ENCODE measurements at places on chromosomes 6 and 20. TPM values are rescaled to one million over a fixed set of nuclear protein-coding genes. Genes with fewer than 3 reads are reported as not detected.

GRCh38 chr20:63253438-63254231, 628 bp downstream of the NKAIN4 start:
- no peak for DNase-seq

DNA sequence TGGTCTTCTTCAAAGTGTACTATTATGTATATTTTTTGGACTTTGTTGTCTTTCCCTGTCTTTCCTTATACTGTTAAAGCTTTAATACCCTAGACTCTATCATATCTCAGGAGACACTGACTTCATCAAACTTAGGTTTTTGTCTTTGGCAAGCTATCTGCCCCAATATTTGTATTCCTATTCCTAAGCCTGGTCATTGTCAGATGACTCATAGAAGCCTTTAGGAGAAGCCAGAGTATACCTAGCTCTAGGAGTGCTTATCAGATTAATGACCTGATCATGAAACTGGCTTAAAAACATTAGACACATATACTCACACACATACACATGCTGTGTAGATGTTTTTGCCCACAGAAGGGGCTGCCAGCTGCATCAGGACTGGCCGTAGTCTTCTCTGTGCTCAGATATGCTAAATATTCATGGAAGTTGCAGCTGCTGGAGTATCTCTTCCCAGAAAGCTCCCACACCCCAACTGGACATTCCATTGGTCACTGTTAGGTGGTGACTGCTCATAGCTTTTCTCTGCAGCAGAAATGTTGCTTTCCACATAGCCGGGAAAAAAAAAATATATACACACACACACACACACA, 102.0 kb downstream of the ANKS1A start:
- DNase-seq, result no peak

The MYBL2 gene
- total RNA-seq, result 107 TPM

- no peak for DNase-seq
Observed at GRCh38 chr6:98014442-98015201, 731.6 kb upstream of the MMS22L start.

The AKAP12 gene
- 340 TPM for total RNA-seq

DNA sequence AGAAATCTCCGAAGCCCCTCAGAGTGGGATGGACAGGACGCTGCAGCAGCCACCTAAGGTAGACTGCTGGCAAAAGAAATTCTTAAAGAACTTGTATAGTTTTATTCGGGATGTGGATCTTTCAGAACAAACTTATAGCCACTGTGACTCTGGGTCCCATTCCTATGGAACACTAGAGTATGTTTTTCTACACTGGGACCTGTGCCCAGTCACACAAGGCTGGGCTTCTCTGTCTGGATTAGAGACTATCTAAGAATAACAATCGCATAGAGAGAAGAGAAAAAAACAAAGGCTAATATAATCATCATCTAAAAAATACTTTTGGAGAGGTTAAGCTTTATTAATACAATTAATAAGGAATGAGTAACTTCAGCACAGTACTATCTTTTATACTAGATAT, 28.9 kb downstream of the RMND1 start:
- DNase-seq, result no peak

GRCh38 chr20:40073535-40074111, 615.4 kb downstream of the MAFB start:
- DNase-seq, result no peak

GRCh38 chr20:3183896-3184612, 10.7 kb upstream of the LZTS3 start:
- no peak for DNase-seq

DNA sequence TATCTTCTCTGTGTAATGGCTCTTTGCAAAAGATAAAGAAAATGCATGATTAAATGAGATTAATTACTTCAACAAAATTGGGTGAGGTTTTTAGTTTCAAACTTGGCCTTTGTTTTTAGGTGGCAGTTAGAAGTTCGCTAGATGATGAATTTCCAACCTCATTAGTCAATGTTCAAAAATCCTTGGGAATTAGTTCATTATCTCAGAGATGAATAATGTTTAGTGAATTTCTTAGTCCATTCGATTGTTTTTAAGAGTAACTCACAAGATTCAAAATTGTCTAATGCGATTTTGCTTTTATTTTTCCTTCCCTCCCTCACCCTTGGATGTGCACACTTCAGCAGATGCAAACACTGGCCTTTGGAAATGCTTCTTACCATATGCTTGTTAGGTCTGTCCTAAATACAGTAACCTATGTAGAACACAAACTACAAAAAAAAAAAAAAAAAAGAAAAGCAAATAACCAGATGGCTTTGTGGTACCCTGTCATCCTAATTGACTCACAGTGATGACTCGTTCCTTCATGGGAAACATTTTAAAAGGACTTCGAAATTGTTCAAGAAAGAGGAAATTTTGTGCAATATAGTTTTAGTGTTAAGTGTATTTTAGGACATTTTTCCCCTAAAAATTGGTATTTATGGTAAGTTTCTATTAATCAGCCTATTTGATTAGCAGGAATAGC, 66.7 kb downstream of the FAM229B start:
- DNase-seq, result peak; percentile 26

DNA sequence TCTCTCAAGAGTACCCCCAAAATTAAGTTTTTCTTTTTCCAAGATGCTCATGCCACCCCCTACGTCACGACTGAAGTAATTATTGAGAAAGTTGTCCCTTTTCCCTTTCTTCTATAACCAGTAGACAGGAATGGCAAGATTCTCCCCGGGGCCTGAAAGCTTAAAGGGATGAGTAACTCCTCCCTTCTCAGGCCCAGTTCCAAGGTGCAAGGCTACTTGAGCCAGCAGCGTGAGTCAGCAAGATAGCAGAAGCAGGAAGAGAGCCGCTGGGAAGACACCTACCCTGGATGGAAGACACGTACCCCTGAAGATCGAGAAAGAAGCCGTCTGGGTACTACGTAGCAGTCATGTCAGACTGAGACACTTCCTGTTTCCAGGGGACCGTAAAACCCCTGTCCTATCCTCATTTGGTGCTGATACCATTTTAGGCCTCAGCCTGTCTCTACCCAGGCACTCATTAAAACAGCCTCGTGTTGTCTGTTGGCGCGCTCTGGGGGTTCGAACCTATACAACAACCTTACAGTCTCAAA, 241.0 kb downstream of the ADGRG6 start:
- DNase-seq, result no peak

The IPCEF1 gene
- total RNA-seq, result 0.99 TPM

DNA sequence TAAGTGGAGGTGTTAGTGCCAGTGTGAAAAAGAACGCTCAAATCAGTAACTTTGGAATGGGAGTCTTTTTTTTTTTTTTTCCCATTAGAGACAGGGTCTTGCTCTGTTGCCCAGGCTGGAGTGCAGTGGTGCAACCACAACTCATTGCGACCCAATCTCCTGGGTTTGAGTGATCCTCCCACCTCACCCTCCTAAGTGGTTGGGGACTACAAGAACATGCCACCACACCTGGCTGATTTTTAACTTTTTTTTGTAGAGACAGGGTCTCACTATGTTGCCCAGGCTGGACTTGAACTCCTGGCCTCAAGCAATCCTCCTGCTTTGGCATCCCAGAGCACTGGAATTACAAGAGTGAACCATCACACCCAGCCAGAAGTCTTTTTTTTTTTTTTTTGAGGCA, 19.7 kb downstream of the LATS1 start:
- no peak for DNase-seq

GRCh38 chr6:142395768-142396231, 94.0 kb downstream of the ADGRG6 start:
- DNase-seq, result peak; percentile 94

- no peak for DNase-seq
Observed at GRCh38 chr6:68958327-68958726, 323.2 kb downstream of the ADGRB3 start.

The LIN28B gene
- total RNA-seq, result not detected

DNA sequence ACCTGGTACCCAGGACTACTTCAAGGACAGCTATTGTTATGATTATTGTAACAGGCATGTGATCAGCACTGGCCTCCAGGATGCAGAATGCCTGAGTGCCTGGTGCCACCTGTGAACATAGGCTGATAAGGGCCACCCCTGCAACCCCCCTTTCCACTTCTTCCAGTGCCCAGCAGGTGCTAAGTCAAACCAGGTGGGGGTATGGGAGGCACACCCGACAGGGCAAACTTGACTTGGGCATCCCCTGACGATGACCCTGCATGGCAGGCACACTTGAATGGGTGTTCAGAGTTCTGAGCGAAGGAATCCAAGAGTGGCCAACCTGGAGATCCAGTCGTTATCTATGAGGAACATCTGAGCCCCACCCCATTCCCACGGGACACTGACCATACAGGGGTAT, 3.4 kb downstream of the ADA start:
- no peak for DNase-seq

The TUBB2B gene
- total RNA-seq, result 3.6 TPM

- no peak for DNase-seq
Observed at GRCh38 chr6:170245475-170245992, 45.3 kb downstream of the DLL1 start.

DNA sequence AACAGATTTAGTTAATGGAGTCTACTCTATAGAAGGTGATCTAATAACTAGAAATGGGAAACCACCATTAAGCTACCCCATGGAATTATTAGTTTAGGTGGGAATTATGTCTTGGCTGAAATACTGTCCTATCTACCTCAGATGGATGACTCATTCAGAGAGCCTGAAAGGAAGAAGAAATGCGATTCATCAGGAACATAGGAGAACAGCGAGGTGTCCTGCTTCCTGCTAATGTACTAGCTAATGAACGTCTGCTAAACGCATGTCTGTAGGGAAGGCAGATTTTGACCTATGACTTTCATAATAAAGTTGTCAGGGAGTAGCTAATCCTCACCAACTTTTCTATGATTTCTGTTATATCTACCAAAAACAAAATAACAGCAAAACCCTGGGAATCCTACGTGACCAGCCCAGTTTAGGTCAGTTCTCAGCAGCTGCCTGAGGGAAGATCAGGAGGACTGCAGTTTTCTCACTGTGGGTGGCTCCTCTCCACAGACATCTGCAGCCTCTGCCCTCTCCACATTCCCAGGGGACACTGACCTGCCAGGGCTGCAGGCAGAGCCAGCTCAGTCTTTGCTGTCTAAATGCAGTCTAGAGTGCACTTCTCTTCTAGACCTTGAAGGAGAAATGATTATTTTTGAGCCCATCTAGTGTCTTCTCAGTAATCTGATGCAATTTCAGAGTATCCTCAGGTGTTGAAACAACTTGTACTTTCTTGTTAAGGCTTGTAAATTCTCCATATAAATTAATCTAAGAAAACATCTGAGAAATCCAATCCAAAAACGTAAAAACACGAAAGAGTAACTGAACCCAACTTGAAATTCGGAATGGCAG, 18.1 kb upstream of the SFT2D1 start:
- no peak for DNase-seq

DNA sequence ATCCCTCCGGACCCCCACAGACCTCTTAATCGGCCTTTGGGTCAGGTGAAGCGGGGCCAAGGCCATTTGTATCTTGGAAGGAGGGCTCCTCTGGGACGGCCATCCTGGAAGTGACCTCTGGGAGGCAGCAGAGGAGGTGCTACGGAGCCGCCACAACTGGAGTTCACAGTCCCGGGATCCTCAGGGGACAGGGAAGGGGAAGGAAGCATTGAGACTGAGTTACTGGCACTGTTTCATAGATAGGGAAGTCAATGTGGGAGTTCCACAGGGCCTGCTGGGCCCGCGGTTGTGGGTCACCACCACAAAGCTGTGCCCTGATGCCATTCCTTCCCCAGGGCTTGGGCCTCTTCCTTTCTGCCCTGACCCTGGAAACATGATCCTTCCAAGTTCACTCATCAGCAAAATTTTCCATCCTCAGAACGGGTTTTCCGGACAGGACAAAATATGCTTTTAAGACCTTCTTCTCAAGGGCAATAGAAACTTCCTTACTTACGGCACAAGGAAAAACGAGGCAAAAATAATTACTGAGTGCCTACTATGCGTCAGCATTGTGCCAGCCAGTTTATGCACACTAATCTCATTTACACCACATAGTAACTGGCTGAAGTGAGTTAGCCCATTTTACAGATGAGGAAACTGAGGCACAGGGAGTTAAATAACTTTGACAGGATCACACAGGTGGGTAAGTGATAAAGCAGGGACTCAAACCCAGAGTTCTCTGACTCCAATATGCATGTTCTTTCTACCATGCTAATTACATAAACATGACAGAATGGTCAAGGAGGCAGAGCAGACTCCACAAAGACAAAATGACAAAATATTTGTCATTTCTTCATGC, 143.8 kb downstream of the UNC5CL start:
- peak; percentile 68 for DNase-seq

DNA sequence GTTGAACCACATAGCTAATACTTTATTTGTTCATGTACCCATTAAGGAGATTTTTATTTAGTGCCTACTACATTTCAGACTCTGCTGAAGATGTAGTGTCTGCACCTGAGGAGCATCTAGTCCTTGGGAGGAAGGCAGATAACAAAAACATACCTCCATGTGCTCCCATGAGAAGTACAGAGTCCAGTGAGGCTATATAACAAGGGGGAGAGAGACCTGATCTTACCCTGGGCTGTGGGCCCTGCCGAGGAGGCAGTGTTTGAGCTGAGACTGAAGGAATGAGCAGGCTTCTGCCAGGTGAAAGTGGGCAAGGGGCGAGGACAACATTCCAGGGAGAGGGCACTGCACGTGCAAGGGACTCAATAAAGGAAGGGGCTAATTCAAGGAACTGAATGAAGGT, 12.1 kb downstream of the MANBAL start:
- DNase-seq, result no peak

DNA sequence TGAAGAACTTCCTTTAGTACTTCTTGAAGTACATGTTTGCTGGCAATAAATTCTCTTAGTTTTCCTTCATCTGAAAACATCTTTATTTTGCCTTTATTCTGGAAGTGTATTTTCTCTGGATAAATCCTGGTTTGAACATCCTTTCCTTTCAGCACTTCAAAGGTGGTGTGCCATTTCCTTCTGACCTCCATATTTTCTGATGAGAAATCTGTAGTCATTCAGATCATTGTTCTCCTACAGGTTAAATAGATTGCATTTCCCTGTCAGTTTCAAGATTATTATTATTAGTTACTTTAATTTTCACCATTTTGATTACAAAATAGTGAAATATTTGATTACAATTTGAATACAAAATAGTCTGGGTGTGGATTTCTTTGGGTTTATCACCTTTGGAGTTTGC, 134.5 kb downstream of the CDH26 start:
- DNase-seq, result no peak

The GUCA1A gene
- 0.22 TPM for total RNA-seq

- DNase-seq, result no peak
Observed at GRCh38 chr6:84371681-84372080, 144.2 kb upstream of the CEP162 start.

- no peak for DNase-seq
Observed at GRCh38 chr6:41332241-41332640, 3.2 kb upstream of the NCR2 start.

All from endothelial cell of umbilical vein (primary cell).